ENCODE measurements at places on chromosomes 16 and 17. TPM values are rescaled to one million over a fixed set of nuclear protein-coding genes. Genes with fewer than 3 reads are reported as not detected.
A peak's percentile ranks its signal among the peaks of the same experiment; 100 is the strongest.

GRCh38 chr16:56814537-56815432 is 50.2 kb upstream of the SLC12A3 start:
- no peak for DNase-seq

DNA sequence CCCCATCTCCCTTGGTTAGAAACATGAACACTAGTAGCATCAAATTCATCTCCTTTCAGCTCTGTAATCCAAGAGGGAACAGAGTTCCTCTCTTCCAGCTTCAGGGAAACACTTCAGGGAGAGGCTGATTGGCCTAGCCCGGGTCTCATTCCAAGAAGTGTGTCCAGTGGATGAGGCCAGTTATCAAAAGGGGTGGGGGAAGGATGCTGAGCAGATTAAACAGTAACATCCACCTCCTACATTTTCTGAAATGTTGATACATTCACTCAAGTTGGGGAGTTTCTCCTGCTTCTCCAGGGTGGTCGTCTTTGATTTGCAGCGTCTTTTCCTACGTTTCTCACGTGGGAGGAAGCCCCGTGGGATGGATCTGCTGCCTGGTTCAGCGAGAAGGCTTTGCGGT is 62.9 kb upstream of the WSB1 start:
- DNase-seq, result no peak

- no peak for DNase-seq
Observed at GRCh38 chr17:51154176-51154575, 817 bp downstream of the NME1 start.

GRCh38 chr17:79977708-79978547 is 57.7 kb downstream of the TBC1D16 start:
- DNase-seq, result no peak

GRCh38 chr16:78462288-78463208 is 363.1 kb downstream of the WWOX start:
- no peak for DNase-seq

DNA sequence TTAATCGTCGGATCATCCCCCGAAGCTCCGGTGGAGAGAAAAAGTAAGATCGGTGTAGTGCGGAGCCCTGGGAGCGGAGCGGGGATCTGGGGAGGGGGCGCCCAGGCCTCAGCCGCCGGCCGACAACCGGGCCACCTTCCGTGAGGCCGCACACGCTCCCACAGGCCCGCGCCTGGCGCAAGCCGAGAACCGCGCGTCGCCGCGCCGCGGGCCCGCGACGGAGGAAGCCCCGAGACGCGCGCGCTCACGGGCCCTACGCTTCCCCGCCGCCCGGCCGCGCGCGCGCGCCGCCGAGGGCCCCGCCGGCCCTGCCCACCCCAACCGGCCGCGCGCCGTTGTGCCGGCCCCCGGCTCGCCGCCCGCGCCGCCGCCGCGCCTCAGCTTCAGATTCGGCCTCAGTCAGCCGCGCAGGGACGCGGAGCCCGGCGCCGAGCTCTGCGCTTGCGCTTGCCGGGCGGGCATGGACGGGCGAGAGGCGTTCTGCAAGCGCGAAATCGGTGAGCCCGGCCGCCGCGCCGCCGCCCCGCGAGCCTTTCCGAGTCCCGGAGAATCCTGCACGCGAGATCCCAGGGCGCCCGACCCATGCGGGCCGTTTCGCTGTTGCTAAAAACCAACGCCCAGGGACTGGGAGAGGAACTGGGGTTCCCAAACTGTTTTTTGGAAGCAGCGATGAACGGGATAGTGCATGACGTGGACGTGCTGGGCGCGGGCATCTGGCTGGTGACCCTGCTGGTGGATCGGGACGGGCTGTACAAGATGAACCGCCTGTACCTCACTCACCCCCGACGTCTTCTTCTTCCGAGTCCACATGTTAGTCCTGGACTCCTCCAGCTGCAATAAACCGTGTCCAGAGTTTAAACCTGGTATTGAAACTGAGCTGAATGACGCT is 28.0 kb upstream of the LRRC37A start:
- no peak for DNase-seq

GRCh38 chr16:57736419-57737351 is 1.1 kb downstream of the KATNB1 start:
- DNase-seq, result no peak

DNA sequence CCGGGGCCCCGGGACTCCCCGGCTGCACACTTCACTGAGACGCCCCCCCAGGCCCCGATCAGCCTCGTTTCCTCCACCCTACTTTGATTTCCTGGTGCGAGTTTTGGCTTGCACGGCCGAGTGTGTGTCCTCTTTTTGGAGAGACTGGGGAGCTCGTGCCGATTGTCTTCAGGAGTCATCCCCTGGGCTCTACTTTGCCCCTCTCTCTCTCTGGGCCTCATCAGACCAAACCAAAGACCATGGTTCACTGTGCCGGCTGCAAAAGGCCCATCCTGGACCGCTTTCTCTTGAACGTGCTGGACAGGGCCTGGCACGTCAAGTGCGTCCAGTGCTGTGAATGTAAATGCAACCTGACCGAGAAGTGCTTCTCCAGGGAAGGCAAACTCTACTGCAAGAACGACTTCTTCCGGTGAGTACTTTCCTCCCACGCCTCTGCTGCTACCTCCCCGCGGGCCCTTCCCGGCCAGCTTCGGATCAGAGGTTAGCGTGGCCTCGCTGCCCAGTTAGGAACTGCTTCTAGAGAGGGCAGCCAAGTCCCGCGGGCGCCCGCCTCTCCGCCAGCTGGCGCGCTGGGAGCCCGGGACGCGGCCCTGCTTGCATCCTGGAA is 787 bp downstream of the LHX1 start:
- DNase-seq, result no peak

GRCh38 chr16:28494121-28494851 is at the start of gene APOBR:
Gene APOBR (plus strand): TSS chr16:28494643. CDS start chr16:28494682, 39 bp downstream.
- no peak for DNase-seq

- DNase-seq, result no peak
Observed at GRCh38 chr16:50096791-50097190, 31.0 kb downstream of the HEATR3 start.

DNA sequence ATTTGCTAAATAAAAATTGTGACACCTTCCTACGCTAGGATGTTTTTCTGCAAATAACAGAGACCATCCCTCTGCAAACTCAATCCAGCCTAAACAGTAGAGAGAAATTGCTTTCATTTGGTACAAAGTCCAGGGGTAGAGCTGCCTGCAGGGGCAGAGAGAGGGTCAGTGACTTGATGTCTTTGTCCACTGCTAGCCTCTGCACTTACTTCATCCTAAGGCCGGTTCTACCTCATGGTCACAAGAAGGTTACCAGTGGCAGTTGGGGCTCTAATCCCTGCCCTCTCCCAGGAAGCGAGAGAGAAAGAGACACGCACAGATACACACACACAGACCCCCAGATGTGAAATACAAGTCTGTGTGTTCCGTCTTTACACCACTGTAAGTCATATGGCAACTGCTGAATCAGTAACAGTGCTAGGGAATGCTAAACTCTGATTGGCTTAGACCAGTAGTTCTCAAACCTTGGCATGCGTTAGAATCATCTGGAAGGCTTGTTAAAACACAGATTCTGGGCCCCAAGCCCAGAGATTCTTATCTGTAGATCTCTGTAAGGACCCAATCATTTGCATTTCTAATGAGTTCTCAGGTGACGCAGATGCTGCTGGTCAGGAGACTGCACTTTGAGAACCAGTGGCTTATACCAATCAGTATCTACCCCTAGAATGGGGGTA is 13.1 kb upstream of the LPCAT2 start:
- DNase-seq, result peak; percentile 52

The LRRC37B gene
- 33.6 TPM for total RNA-seq

The HES7 gene
- not detected for total RNA-seq

The ASGR2 gene
- total RNA-seq, result 2.7 TPM

The MMP28 gene
- total RNA-seq, result 32.2 TPM

The ALKBH5 gene
- 77.3 TPM for total RNA-seq

The TERB1 gene
- total RNA-seq, result not detected

The C17orf78 gene
- not detected for total RNA-seq

The HAGH gene
- total RNA-seq, result 71.5 TPM

The TEKT5 gene
- total RNA-seq, result not detected

The HP gene
- 4.7 TPM for total RNA-seq

The CLEC3A gene
- not detected for total RNA-seq

The WFIKKN1 gene
- 3.2 TPM for total RNA-seq
